NCI-H2029 (cell line): ENCODE measurements at places on chromosomes 4 and X.

- DNase-seq, result no peak
Observed at GRCh38 chr4:14607001-14607400, 395.3 kb upstream of the CPEB2 start.

DNA sequence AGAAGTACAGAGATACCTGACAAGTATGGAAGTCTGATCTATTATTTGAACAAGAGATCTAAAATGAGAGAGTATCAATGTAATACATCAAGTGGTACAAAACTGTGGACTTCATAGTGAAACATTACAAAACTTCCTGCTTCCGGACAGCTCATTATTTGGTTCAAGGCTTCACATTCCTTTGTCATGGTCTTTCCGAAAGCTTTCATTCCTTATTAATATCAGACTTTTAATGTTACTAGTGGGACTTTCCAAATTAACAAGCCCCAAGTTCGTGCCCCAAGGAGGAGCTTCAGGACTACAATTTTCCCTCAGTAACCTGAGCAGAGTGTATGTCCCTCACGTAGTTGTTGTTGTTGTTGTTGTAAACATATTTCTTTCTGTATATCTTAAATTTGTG lies 1.2 kb downstream of the CHIC2 start:
- DNase-seq, result no peak

DNA sequence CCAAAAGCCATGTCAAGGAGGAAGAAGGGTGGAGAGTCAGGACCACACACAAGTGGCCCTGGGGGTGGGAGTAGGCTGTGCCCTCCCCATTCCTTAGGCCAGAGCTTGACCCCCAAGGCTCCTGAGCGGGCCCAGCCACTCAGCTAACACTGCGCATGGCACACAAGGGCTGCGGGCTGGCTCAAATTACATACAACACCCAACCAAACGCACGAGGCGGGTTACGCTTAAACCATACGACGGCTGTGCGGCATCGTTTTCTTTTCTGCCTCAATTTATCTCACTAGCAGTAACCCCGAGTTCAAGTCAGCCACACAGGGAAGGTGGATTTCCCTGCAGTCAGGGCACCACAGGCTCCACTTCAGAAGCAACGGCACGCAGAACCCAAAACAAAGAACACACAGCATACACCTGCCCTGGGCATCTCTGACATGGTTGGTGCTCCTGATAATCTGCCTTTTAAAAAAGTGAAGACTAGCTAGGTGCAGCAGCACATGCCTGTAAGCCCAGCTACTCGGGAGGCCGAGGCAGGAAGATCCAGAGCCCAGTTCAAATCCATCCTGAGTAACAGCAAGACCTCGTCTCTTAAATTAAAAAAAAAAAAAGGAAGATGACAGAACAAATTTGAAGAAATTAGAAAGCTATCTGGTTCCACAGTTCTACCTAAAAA lies 2.9 kb downstream of the GAK start:
- DNase-seq, result no peak

DNA sequence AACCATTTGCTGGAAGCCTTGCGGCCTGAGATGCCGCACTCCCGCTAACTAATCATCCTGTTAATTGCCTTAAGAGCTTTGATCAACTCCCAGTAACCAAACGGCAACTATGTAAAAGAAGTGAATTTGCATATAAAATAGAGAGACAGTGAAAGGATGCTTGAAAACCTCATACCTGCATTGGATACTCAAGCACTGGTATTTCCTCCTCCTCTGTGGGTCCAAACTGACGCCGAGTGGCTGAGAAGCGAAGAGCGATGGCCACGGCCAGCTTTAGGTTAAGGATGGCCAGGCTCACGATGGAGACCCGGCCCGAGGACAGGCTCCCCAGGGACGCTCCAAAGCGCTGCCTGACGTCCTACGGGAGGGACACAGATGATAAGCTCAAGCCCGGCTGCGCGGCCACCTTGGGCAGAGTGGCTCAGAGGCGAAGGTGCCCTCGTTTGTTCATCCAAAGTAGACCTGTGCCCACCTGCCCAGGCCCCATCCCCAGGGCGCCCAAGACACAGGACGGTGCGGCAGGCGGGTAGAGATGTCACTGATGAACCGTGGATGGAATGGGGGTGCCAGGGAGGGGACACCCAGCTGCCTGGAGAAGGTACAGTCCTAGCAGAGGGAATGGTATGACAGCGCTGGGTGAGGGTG lies 43.6 kb downstream of the ACOX3 start:
- no peak for DNase-seq

DNA sequence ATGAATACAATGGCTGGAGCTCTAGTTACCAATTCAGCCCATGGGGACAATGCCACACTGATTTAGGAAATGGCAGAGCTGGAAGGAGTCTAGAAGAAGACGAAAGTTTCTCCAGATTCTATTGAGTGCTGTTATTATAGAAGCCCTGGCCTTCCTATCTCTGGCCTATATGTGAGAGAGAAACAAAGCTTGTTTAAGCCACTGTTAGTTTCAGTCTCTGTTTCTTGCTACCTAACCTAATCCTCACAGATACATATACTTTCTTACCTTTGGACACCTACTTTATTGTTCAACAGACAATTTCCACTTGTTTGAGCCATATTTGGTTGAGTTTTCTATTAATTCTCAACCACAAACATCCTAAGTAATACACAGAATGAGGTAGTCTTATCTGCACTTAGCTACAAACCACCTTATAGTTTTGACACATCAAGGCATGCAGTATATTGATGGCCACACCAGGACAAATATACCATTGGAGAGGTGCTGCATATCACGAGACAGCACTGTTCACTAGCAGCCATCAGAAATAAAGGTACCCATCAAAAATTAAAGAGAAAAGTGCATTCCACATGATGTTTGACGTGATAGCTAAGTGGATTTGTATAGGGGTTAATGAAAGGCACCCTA lies 190.2 kb downstream of the SMIM20 start:
- DNase-seq, result no peak

GRCh38 chr4:181959121-181959520 lies 284.1 kb upstream of the TENM3 start:
- DNase-seq, result no peak

DNA sequence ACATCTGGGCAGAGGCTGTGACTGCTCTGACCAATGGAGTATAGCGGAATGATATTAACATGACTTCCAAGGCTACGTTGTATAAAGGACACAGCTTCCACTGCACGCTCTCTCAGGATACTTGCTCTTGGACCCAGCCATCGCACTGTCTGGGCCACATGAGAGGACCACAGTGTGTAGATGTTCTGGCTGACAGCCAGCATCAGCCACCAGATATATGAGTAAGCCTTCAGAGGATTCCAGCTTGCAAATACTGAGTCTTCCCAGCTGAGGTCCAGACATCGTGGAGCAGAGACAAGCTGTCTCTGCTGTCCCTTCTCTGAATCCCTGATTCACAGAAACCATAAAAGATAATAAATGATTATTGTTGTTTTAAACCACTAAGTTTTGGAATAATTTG lies 146.8 kb upstream of the USP9X start:
- no peak for DNase-seq

DNA sequence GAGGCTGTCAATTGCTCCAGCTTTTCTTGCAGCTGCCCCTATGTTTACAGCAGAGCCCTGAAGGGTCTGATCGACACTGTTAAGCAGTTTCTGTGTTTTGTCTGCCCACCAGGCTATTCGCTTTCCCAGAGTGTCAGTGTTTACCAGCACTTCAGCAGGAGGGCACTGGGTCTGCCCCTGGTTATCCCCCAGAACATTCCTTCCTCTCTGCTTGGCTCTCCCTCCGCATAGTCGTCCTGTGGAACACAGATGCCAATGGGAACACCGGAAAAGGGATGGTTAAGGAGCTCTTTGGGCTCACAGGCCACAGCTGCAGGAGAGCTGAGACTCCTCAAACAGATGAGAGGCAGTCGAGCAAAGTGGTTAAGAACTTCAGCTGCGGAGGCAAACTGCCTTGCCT lies 71.3 kb upstream of the FBXW7 start:
- no peak for DNase-seq

DNA sequence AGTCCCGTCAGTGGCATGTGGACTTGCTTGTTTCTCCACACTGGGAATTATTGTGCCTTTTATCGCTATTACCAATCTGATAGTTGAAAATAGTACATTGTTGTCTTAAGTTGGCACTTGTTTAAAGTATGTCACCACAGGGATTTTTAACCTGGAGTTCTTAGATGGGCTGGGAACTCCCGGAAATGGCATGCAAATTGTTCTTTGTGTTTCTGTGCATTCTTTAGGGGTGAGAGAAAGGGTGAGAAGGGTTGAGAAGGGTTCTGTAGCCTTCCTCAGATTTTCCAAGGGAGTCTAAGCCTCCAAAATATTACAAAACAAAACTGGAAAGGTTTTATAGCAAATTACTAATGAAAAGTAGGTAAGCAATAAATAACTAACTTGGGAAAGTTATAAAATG lies 176.9 kb downstream of the ZIC3 start:
- no peak for DNase-seq

DNA sequence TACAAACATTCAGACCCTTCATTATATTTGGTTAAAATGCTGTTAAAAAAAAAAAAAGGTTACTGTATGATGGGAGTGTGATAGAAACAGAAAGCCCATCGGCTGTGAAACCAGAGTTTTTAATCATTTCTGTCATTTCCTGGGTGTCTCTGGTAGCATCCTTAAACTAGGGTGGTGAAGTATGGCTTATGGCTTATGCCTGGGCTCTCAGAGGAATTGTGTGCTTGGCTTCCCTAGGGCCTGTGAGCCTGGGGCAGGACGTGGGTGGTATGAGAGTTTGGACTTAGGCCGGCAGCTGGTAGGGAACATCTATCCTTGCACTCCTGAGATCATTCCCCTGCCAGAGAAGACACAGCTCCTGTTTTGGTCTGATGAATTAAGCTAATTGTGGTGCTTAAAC lies 52.2 kb downstream of the DCUN1D4 start:
- no peak for DNase-seq

DNA sequence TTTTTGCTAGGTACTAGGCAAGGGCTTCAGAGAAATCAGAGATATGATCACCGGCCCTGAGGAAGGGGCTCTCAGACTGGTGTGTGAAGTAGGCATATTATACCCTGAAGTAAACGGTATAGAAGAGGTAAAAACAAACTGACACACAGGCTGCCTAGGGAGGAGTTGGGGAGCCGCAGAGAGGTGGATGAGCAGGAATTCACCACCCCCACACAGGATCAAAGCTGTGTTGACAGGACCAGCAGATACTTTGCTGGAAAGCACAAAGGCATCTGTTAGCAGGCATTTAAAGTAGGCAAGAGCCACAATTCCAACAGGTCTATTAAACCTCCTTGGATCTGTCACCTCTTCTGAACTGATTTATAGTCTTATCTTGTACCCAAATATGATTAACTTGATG lies 71.8 kb upstream of the GPR34 start:
- DNase-seq, result no peak

DNA sequence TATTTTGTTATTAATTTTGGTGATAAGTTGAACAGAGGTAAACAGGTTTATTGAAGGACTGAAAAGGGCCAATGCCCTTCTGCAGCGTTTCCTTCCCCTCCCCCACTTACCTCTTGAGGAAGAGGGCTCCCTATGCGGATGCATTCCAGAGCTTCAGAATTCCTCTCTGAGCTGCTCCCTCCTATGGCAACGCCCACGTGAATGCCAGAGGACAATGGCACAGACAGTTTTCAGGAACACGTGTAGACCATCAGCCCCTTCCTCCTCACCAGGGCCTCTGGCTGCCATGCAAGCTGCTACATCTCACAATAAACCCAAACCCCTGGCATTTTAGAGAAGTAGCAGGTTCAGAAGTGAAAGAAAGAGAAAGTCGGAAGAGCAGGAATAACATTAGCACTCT lies 127.9 kb downstream of the CHRDL1 start:
- no peak for DNase-seq

DNA sequence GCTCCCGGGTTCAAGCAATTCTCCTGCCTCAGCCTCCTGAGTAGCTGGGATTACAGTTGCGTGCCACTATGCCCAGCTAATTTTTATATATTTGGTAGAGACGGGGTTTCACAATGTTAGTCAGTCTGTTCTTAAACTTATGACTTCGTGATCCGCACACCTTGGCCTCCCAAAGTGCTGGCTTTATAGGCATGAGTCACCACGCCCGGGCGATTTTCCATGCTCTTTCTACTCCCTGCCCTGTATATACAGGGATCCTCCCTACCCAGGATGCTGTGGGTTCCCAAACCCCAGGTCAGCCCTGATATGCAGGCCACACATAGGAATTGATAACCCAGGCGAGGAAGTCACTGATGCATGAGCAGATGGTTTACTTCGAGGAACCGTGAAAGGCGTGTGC lies 31.4 kb downstream of the SSX5 start:
- no peak for DNase-seq

- DNase-seq, result no peak
Observed at GRCh38 chr4:27293831-27294230, 433.2 kb downstream of the STIM2 start.

DNA sequence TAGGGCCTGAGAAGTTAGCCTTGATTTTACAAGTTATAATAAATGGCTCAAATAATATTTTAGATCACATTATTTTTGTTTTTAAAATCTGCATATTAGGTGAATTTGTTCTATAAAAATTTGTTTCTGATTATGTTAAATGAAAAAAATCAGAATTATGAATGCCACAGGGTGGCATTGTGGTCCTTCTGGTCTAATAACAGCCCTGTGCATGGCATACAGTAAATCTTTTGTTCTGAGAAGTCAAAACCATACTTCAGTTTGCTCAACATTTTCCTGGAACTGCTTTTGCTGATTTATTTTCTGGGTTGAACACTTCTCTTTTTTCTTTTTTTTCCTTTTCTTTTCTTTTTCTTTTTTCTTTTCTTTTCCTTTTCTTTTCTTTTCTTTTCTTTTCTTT lies 101.0 kb upstream of the UBQLN2 start:
- no peak for DNase-seq

GRCh38 chr4:154366956-154367355 lies 124.6 kb downstream of the DCHS2 start:
- no peak for DNase-seq

- DNase-seq, result no peak
Observed at GRCh38 chrX:123993326-123993725, 31.8 kb downstream of the STAG2 start.

DNA sequence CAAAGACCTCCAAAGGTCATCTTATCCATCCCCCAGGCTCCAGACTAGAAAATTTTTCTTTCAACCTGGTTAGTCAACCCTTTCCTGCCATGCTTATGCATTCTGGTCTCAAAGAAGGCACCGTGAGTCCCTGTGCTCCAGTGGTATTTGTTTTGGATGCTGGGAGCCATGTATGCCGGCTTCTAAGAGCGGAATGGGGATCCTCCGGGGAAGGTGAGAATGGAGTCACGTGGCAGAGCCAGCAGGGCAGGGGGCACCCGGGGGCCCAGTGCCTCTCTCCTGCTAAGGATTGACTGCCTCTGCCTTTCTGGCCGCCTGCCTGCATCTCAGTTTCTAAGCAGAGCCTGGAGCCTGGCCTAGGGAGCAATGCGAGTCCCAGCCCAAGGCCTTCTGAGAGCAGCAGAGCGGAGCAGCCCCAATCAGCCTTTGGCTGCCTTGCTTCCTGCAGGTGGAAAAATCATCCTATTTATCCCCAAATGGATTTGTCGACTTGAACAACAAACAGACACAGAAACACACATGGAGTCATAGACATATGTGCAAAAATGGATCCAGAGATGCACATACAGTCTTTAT lies 141.0 kb downstream of the PJA1 start:
- no peak for DNase-seq

GRCh38 chr4:10731162-10731561 lies 46.6 kb upstream of the CLNK start:
- no peak for DNase-seq
